ENCODE measurements at places on chromosomes 2 and 18. TPM values are rescaled to one million over a fixed set of nuclear protein-coding genes. Genes with fewer than 3 reads are reported as not detected.

DNA sequence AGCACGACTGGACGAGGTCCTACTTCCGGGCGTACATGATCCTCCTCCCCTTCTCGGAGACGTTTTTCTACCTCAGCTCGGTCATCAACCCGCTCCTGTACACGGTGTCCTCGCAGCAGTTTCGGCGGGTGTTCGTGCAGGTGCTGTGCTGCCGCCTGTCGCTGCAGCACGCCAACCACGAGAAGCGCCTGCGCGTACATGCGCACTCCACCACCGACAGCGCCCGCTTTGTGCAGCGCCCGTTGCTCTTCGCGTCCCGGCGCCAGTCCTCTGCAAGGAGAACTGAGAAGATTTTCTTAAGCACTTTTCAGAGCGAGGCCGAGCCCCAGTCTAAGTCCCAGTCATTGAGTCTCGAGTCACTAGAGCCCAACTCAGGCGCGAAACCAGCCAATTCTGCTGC is 24.8 kb downstream of the LYPD1 start:
- DNase-seq, result no peak

FHOD3 gene
- total RNA-seq, result 5.4 TPM

CHN1 gene
- total RNA-seq, result 7.0 TPM

GRCh38 chr2:74867841-74868658 is 34.1 kb downstream of the HK2 start:
- no peak for DNase-seq

GRCh38 chr2:30222636-30223360 is 8.5 kb upstream of the LBH start:
- DNase-seq, result peak; percentile 62

Measured in mesenteric fat pad (tissue), 1 donor.